Stimulated activated CD4-positive, alpha-beta T cell treated with anti-CD3 and anti-CD28 coated beads, Interleukin-1b, Interleukin-23, amount 100 ng/mL, for 1 hour (primary cell): ENCODE measurements at places on chromosomes 3 and 15.

GRCh38 chr3:99031778-99032177 is 130.3 kb upstream of the DCBLD2 start:
- no peak for DNase-seq

GRCh38 chr3:141336672-141337522 is 31.4 kb upstream of the ZBTB38 start:
- no peak for DNase-seq

- DNase-seq = no peak
These were observed 11.1 kb upstream of the SATB1 start for GRCh38 chr3:18436213-18436612.

- no peak for DNase-seq
These were observed 596.2 kb upstream of the UBE2E2 start for GRCh38 chr3:22606938-22607337.

DNA sequence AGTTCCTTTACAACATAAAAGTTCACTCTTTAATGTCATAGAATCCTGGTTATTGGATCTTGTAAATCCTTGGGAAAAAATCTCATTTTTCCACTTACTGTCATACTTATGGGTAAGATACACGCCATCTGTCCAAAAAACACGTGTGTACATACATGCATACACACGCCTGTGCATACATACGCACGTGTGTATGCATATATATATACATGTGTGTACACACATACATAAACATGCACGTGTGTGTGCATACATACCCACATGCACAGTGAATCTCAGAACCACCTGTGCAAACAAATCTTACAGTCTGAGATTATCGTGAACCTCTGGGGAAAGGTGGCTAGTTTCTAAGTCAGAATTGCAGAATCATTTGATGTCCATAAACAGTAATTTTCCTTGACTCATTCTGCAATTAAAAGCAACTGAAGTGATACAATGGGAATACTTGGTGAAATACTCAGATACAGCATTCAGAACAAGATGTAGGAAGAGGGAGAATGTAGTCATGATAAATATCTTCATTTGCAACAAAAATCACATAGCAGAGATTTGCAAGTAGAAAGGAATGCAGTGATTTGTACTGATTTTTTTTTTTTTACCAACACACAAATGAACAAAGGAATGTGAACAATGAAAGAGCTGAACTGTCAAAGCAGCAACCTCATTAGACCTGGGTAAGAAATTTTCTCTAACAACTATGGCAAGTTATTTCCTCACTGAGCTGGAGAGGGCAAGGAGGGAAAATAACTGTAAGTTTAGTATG is 160.6 kb upstream of the POU1F1 start:
- DNase-seq = no peak

- no peak for DNase-seq
These were observed 140.9 kb upstream of the IQSEC1 start for GRCh38 chr3:13213911-13214846.

DNA sequence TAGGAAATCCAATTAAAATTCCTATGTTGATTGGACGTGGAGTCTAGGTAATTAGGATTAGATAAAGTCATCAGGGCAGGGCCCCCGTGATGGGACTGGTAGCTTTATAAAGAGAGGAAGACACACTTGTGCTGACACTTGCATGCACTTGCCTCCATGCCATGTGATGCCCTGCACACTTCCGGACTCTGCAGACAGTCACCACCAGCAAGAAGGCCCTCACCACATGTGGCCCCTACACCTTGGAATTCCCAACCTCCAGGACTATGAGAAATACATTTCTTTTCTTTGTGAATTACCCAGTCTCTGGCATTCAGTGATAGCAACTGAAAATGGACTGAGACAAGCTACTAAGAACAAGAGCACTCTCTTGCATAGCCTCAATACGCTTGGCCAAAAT is 90.6 kb downstream of the CRYGS start:
- no peak for DNase-seq

GRCh38 chr3:71149959-71150954 is 433.3 kb downstream of the FOXP1 start:
- no peak for DNase-seq

- no peak for DNase-seq
These were observed 10.4 kb downstream of the INO80 start for GRCh38 chr15:41105348-41106334.

- no peak for DNase-seq
These were observed 5.7 kb upstream of the MAPK6 start for GRCh38 chr15:52013151-52013791.

- DNase-seq = no peak
These were observed 38.4 kb upstream of the RBM5 start for GRCh38 chr3:50050361-50050760.
